ENCODE measurements at places on chromosomes 6 and 20.

- DNase-seq, result no peak
These were observed 202.0 kb upstream of the RNF24 start for GRCh38 chr20:4217349-4217841.

DNA sequence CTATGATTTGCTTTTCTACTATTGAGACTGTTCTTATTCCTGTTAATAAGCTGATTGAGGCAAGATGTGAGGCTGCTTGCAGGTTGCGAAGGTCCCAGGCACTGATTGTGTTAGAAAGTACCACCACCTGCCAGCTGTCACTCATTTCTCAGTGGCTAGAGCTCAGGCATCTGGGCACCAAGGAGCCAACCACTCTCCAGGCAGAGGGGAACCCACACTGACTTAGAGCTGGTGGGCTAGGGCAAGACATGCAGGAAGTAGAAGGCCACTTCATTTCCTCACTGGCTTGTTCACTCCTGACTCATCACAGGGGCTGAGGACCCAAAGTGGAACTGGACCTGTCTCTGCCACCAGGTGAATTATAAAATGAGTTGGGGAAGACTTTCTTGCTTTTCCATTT lies 7.8 kb upstream of the DLL1 start:
- DNase-seq, result no peak

GRCh38 chr6:9507136-9507895 lies 907.6 kb downstream of the TFAP2A start:
- DNase-seq, result no peak

- no peak for DNase-seq
These were observed 67.9 kb upstream of the MAP7 start for GRCh38 chr6:136618086-136618485.

DNA sequence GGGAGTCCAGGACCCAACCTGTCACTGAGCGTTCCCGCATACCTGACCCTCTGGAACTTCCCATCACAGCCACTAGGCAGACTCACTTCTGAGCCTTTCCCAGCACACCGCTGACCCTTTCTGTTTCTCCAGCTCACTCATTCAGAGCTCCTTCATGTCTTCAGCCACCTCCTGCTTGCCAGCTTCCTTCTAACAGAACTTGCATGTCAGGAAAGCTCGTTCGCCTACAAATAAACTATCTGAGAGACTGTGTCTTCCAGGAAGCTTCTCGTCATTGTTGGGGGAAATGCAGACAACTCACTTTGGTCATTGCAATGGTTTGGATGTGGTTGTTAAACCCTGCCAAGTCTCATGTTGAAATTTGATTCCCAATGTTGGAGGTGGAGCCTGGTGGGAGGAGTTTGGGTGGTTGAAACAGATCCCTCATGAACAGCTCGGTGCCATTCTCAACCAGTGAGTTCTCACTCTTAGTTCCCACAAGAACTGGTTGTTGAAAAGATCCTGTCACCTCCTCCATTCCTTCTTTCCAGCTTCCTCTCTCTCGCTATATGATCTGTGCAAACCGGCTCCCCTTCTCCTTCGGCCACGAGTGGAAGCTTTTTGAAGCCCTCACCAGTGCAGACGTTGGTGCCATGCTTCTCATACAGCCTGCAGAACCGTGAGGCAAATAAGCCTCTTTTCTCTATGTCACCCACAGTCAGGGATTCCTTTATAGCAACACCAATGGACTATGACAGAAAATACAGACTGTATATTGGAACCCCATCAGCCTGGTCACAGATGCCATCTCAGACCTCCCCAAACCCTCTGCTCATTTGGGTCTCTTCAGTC lies 1.4 kb upstream of the MUC21 start:
- no peak for DNase-seq

Data from CMK (cell line).